Smooth muscle cell of bladder (primary cell): ENCODE measurements at places on chromosomes 4 and X. TPM values are rescaled to one million over a fixed set of nuclear protein-coding genes. Genes with fewer than 3 reads are reported as not detected.

CCDC110 gene
- 1.7 and 2.0 TPM in 2 replicates for total RNA-seq

RGN gene
- total RNA-seq: 1.8 and 3.3 TPM in 2 replicates

MAP7D3 gene
- 10.2 and 15.1 TPM in 2 replicates for total RNA-seq

GAB1 gene
- total RNA-seq: 5.8 and 6.1 TPM in 2 replicates

ESX1 gene
- not detected in 2 replicates for total RNA-seq

FAM149A gene
- 5.3 and 7.0 TPM in 2 replicates for total RNA-seq

P2RY8 gene
- not detected in 2 replicates for total RNA-seq

GPRASP1 gene
- 4.0 and 8.9 TPM in 2 replicates for total RNA-seq

PABPC1L2A gene
- total RNA-seq: not detected in 2 replicates

LGI2 gene
- total RNA-seq: under 0.01 TPM in 1 of 2 replicates, not detected in the other

RNF212 gene
- total RNA-seq: 0.28 TPM in 2 replicates

UGT2B15 gene
- total RNA-seq: not detected in 2 replicates

SERPINA7 gene
- not detected in 2 replicates for total RNA-seq

TASL gene
- total RNA-seq: not detected in 2 replicates

BEND2 gene
- total RNA-seq: not detected in 2 replicates

NUDT11 gene
- total RNA-seq: 16.4 and 17.7 TPM in 2 replicates

GCNA gene
- total RNA-seq: 1.5 and 2.0 TPM in 2 replicates

EFHC2 gene
- total RNA-seq: 0.28 and 0.46 TPM in 2 replicates

MAGED1 gene
- total RNA-seq: 121 and 147 TPM in 2 replicates

ZDHHC15 gene
- total RNA-seq: under 0.01 TPM in 2 replicates

FATE1 gene
- total RNA-seq: 0.09 TPM in 1 of 2 replicates, not detected in the other
